ENCODE measurements at places on chromosomes 16 and 17. TPM values are rescaled to one million over a fixed set of nuclear protein-coding genes. Genes with fewer than 3 reads are reported as not detected.

NTN3 gene
- total RNA-seq, result not detected

ZNF668 gene
- total RNA-seq, result 6.9 TPM

DNA sequence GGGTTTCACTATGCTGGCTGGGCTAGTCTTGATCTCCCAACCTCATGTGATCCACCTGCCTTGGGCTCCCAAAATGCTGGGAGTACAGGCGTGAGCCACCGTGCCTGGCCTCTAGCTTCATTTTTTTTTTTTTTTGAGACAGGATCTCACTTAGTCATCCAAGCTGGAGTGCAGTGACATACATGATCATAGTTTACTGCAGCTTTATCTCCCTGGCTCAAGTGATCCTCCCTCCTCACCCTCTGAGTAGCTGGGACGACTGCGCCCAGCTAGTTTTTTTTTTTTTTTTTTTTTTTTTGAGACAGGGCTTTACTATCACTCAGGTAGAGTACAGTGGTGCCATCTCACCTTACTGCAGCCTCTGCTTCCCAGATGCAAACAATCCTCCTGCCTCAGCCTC is 9.7 kb downstream of the RPA1 start:
- no peak for DNase-seq

DNA sequence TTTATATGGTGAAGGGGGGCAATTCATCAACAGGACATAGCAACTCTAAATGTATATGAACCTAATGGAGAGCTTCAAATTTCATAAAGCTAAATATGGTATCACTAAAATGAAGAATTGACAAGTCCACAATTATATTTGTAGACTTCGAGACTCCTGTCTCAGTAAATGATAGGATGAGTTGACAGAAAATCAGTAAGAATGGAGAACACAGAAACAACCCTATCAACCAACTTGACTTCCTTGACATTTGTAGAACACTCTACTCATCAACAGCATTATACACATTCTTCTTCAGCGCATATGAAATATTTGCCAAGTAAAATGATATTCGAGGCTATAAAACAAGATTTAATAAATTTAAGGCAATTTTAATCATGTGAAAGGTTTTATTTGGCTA is 322.9 kb upstream of the MAF start:
- no peak for DNase-seq

- DNase-seq, result no peak
Observed at GRCh38 chr16:50809561-50809960, 67.7 kb downstream of the CYLD start.

DNA sequence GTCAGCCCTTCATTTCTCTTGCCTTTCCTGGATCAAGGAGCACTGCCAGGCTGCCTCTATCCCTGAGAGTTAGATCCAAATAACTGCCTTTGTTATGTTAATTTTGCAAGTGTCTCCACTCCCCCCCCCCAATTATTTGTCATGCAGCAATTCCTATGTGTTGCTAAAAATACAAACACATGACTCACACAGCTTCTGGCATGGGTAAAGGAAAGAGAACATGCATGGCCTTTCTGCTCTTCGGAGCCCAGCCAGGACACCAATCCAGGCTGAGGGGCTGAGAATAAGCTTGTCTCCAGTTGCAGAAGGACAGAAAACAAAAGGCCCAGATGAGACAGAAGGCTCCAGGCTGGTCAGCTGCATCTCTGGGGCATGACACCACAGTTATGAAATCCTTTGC is 148.0 kb upstream of the TNRC6C start:
- no peak for DNase-seq

GRCh38 chr17:9645851-9646545 is 681 bp downstream of the USP43 start:
- DNase-seq, result peak; percentile 60

DNA sequence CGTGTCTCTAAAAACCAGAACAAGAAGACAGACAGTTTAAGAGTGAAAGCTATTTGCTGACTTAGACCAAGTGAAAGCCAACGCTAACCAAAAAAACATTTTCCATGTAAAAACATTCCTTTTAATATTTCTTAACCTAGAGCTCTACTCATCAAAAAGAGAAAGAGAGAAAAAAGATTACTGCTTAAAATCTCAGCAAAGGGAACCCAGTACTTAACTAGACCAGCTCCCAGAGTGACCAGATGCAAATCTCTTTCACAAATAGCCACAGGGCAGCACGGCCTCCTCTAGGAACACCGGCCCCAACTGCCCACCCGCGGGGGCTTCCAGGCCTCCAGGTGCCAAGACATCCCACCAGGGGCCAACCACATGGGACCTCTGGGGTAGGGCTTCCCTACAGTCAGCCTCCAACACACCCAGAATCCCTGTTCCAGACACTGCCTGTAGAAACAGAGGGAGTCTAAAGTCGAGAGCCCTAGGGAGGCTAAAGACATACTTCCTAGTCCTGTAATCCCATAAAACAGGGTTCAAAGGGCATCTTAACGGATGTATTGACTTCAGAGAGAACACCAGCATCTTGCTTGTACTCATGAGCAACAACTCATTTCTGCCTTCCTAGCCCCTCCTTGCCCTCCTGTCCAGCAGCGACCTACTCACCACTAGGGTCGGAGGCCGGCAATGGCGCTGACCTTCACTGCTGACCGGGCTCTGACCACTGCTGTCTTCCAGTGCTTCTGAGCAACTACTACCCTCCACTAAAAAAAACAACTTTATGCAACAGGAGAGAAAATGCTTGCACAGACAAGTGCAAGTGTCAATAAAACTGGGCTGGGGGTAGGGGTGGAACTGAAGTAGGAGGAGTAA is 21.3 kb downstream of the ZCCHC14 start:
- no peak for DNase-seq

Data from activated T-cell treated with anti-CD3 and anti-CD28 coated beads, Interleukin-2, amount 50 U/mL, for 72 hours (primary cell).